ENCODE measurements at places on chromosomes 1 and 21.
A peak's percentile ranks its signal among the peaks of the same experiment; 100 is the strongest.

DNA sequence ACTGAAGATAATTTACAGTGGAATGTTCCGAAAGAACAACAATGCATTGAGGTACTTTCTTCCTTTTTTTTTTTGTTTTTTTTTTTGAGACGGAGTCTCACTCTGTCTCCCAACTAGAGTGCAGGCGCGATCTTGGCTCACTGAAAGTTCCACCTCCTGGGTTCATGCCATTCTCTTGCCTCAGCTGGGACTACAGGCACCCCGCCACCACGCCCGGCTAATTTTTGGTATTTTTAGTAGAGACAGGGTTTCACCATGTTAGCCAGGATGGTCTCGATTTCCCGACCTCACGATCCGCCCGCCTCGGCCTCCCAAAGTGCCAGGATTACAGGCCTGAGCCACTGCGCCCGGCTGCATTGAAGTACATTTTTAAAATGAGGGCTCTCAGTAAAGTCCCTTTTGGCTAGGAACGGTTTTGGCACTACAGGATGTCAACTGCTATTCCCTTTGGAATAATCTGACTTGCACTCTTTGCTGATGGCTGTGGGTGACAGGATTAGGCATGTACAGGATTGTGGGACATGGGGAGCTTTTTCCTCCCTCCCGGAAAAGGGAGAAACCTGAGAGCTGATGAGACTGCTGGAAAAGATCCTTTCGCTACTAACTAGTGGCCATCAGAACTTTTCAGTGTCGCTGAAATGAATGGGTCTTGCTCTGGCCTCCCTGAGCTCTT is 56.9 kb upstream of the EDEM3 start:
- H3K27ac ChIP-seq, result peak overlapping the region; percentile 73
- H3K4me3 ChIP-seq, result peak overlapping the region; percentile 18
- DNase-seq, result peak; percentile 78
- peaks cover 20% of the 10 kb centered on the region for H3K36me3 ChIP-seq
- no peaks in the 10 kb centered on the region for H3K4me1 ChIP-seq
- no peaks in the 10 kb centered on the region for H3K27me3 ChIP-seq

- peaks cover 36% of the 10 kb centered on the region for H3K4me1 ChIP-seq
- no peaks in the 10 kb centered on the region for H3K27me3 ChIP-seq
- H3K27ac ChIP-seq, result peak overlapping the region; percentile 7
- no peak overlapping the region for H3K4me3 ChIP-seq
- DNase-seq, result peak; percentile 75
Observed at GRCh38 chr1:229068270-229068987, 202.5 kb upstream of the RAB4A start.

DNA sequence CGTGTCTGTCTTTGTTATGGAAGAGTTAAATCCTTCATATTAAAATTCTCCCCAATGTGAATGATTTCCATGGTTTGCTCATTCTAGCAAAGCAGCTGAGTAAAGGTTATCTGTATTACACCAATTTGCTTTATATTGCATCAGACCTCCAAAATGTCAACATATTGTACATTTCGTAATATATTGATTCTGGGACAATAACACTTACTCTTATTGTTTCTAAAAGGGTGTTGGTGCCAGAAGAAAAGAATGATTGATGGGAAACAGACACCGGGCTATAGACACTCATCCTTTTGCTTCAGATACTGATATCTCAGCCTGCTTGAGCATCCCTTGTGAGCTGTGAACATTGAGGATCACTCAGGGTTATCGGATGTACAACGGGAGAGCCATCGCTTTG is 7.0 kb downstream of the NTNG1 start:
- no peaks in the 10 kb centered on the region for H3K4me1 ChIP-seq
- no peaks in the 10 kb centered on the region for H3K36me3 ChIP-seq
- no peak for DNase-seq
- peaks cover 12% of the 10 kb centered on the region for H3K27me3 ChIP-seq
- no peak overlapping the region for H3K4me3 ChIP-seq

GRCh38 chr1:53315456-53316423 is 12.1 kb downstream of the LRP8 start:
- H3K36me3 ChIP-seq, result no peaks in the 10 kb centered on the region
- no peak overlapping the region for H3K4me3 ChIP-seq
- H3K4me1 ChIP-seq, result peaks cover 7% of the 10 kb centered on the region
- no peak overlapping the region for H3K27ac ChIP-seq

DNA sequence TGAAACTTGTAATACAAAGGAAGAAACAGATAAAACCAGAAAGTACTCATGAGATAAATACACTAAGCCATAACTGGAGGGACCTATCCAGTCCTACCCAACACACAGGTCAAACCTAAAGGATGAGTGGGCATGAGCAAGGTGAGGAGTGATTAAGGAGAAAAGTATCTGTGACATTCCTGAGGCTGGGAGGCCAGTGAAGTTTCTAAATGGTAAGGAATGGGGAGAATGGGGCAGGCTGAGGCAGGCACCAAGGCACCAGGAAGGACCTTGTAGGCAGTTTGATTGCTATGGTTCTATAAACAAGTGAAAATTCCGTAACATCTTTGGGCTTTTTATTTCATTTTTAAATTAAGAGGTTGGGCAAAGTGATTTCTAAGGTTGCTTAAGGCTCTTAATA is 10.4 kb downstream of the DDX59 start:
- peaks cover 13% of the 10 kb centered on the region for H3K4me1 ChIP-seq
- no peaks in the 10 kb centered on the region for H3K27me3 ChIP-seq
- no peak overlapping the region for H3K27ac ChIP-seq
- H3K4me3 ChIP-seq, result no peak overlapping the region
- no peak for DNase-seq

DNA sequence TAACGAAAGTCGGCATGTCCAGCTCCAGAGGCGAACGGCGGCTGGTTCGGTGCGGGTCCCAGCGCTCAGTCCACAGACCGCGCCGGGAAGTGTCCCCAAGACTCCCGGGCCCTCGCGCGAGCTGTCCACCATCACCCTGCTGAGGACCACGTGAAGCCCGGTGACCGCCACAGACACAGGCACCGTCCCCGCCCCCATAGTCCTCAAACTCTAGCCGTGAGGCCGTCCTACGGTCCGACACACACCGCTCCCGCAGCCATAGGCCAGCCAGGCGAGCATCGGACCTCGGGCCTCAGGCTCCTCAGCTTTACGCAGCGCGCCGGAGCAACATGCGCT is 535 bp downstream of the SETD4 start:
- peaks cover 25% of the 10 kb centered on the region for H3K36me3 ChIP-seq
- H3K4me3 ChIP-seq, result peak overlapping the region; percentile 83
- H3K4me1 ChIP-seq, result no peaks in the 10 kb centered on the region
- H3K27me3 ChIP-seq, result no peaks in the 10 kb centered on the region
- DNase-seq, result peak; percentile 38

DNA sequence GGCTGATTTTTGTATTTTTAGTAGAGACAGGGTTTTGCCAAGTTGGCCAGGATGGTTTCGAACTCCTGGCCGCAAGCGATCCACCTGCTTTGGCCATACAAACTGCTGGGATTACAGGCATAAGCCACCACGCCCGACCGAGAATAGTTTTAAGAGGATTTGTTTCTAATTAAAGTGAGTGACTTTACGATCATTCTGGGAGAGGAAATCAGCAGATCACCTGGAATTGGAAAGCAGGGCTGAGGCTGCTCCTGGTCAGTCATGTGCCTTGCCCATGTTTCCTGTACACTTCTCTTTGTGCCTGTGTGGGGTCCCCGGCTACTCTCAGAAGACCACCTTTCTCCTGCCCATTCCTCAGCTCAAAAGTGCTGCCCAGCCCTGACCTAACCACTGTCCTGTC is 33.9 kb downstream of the ZBTB8B start:
- no peaks in the 10 kb centered on the region for H3K4me1 ChIP-seq
- no peaks in the 10 kb centered on the region for H3K27me3 ChIP-seq
- H3K36me3 ChIP-seq, result no peaks in the 10 kb centered on the region
- no peak overlapping the region for H3K4me3 ChIP-seq
- DNase-seq, result no peak

DNA sequence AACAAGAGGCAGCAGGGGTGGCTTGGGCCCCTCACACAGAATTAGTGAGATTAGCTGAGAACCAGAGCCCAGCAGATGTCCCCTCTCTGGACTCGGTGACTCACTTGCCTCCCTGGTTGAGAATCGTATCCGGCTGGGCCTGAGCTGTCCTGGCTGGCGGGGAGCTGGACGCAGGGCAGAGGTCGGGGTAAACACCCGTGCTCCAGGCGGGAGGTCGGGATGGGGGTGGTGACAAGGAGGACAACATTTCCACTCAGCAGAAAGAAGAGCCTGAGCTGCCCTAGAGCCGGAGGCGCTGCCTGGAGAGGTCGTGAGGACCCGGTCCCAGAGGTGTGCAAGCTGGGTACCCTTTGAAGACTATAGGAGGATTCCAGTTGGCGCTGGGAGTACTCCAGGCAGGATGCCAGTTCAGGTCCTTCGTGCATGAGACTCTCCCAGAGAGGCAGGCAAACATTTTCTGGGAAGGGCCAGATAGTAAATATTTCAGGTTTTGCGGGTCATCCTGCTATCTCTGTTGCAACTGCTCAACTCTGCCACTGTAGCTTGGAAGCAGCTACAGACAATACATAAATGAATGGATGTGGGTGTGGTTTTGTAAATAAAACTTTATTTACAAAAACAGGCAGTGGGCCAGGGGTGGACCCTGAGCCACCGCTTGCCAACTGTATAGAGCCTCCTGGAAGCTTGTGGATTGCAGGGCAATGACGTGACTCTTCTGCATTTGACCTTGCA is 116.8 kb upstream of the WNT4 start:
- no peaks in the 10 kb centered on the region for H3K4me1 ChIP-seq
- H3K4me3 ChIP-seq, result no peak overlapping the region
- no peak for DNase-seq
- H3K36me3 ChIP-seq, result no peaks in the 10 kb centered on the region

DNA sequence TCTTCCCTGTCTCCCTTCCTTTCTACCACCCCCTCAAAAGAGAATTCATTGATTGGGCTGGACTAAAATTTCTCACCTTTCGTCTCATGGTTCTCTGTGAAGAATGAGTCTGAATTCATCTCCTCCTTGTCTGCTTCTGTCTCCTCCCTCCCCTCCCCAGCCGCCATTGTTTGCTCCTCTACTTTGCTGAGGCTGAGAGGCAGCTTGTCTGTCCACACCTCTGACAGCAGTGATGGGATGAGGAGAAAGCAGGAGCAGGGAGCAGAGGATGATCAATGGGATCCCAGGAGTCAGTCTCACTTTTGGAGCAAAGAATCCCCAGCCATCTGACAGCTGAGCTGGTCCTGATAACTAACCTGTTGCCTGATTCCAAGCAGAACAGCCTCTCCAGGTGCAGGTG is 2.5 kb downstream of the ILDR2 start:
- H3K36me3 ChIP-seq, result no peaks in the 10 kb centered on the region
- peaks cover 21% of the 10 kb centered on the region for H3K4me1 ChIP-seq
- peaks cover 31% of the 10 kb centered on the region for H3K27me3 ChIP-seq
- DNase-seq, result no peak
- H3K4me3 ChIP-seq, result no peak overlapping the region
- no peak overlapping the region for H3K27ac ChIP-seq

DNA sequence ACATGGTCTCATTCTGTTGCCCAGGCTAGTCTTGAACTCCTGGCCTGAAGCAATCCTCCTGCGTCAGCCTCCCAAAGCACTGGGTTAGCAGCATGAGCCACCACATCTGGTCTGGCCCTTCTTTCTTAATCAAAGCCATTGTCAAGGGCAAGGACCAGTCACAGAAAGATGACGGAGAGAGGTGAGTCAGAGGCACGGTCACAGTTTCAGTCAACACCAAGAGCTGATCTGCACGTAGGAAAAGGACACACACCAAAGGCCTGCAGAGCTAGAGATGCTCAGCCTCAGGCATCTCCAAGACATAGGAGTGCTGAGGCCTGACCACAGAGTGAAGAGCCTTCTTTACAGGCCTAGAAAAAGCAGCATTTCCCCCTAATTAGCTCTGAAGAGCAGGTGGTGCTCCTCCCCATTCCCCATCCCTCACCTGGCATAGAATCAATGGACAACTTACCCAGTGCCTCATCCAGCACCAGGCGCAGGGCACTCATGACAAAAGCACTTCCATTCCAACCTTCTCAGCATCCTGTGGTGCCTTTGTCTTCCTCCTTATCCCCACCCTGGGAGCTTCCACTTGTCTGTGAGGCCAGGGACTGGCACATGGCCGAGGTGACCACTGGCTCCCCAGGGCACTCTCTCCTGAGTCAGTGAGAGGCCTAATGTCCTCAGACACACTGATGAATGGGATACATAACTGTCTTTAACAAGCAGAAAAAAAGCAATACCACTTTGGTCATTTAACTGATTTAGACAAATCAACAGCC is 139.8 kb downstream of the AJAP1 start:
- no peak for DNase-seq
- H3K27ac ChIP-seq, result no peak overlapping the region
- H3K36me3 ChIP-seq, result no peaks in the 10 kb centered on the region
- no peaks in the 10 kb centered on the region for H3K27me3 ChIP-seq
- no peaks in the 10 kb centered on the region for H3K4me1 ChIP-seq

- no peaks in the 10 kb centered on the region for H3K27me3 ChIP-seq
- H3K36me3 ChIP-seq, result peaks cover 77% of the 10 kb centered on the region
- H3K4me3 ChIP-seq, result no peak overlapping the region
- H3K4me1 ChIP-seq, result no peaks in the 10 kb centered on the region
- H3K27ac ChIP-seq, result no peak overlapping the region
Observed at GRCh38 chr21:33608559-33608958, 20.1 kb upstream of the DONSON start.

- H3K4me3 ChIP-seq, result no peak overlapping the region
- peaks cover 4% of the 10 kb centered on the region for H3K4me1 ChIP-seq
Observed at GRCh38 chr1:209590405-209590804, 6.9 kb downstream of the CAMK1G start.

- no peaks in the 10 kb centered on the region for H3K36me3 ChIP-seq
- H3K4me3 ChIP-seq, result no peak overlapping the region
Observed at GRCh38 chr1:151846686-151847237, 6.8 kb downstream of the THEM5 start.

DNA sequence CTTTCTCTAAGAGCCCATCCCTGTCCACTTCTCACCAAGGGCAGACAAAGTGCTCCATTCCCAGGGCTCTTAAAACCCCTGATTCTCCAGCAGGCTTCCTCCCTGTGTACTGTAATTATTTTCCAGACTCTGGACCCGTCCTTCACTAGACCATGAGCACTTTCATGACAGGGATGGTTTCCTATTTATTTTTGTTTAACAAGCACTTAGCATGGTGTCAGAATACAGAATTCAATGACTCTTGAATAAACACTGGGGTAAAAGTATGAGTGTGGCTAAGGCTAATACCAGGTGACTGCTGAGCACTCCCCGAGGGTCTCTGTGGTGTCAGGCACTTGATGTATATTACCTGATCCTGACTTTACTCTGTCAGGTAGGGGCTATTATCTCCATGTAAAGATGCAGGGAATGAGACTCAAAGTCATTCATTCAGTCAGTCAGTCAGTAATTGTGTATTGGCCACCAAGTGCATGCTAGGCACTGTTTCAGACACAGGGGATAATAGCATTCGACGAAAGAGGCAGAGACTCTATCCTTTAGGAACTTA is 47.2 kb downstream of the C1orf21 start:
- no peaks in the 10 kb centered on the region for H3K27me3 ChIP-seq
- no peaks in the 10 kb centered on the region for H3K36me3 ChIP-seq
- no peak overlapping the region for H3K4me3 ChIP-seq
- no peak overlapping the region for H3K27ac ChIP-seq

DNA sequence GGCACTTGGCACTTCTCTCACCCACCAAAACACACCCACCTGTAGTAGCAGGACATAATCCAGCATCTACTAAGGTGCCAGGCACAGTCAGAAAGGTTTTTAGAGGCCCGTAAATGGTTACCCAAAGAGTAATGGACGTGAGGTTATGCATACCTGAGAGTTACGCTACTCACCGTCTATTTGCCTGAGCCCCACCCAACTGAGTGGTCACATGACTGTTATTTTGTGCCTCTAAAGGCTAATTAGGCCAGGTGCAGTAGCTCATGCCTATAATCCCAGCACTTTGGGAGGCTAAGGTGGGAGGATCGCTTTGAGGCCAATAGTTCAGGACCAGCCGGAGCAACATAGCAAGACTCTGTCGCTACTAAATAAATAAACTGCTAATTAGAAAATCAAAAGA is 11.0 kb downstream of the LMX1A start:
- no peak for DNase-seq
- no peaks in the 10 kb centered on the region for H3K4me1 ChIP-seq
- no peak overlapping the region for H3K27ac ChIP-seq

Data from tibial artery (tissue), 4 donors.